NCI-H2081 treated with DMSO at 0.1 percent for 48 hours (cell line): ENCODE measurements at places on chromosomes 2 and 18.

GRCh38 chr2:160175169-160176134 is 24.6 kb downstream of the ITGB6 start:
- DNase-seq, result no peak

GRCh38 chr2:120823551-120823950 is 87.9 kb downstream of the GLI2 start:
- no peak for DNase-seq

DNA sequence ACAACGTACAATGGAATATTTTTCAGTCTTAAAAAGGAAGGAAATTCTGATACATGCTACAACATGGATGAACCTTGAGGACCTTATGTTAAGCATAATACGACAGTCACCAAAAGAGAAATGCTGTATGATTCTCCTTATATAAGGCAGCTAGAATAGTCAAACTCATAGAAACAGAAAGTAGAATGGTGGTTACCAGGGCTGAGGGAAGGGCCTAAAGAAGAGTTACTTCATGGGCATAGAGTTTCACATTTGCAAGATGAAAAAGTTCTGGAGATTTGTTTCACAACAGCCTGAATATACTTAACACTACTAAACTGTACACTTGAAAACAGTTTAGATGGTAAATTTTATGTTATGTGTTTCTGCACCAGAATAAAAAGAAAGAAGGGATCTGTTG is 113.3 kb downstream of the GALNT1 start:
- no peak for DNase-seq

GRCh38 chr18:54426085-54426665 is 68.5 kb downstream of the C18orf54 start:
- no peak for DNase-seq

DNA sequence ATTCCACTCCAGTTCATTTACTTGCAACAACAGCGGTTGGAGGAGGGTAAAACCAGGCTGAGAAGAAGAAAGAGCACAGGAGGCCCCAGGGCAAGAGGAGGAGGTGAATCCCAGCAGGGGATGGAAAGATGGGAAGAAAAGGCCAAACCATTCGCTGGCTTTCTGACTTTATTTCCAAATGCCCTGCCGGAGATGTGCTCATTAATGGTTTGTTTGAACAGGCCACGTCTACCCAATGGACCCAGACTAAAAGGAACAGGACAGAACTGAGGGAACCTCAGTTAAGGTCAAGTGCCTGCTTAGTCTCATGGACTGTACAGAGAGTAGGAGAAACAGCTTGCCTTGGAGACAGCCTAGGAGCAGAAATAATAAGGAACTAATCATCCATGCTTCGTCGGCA is 121.6 kb upstream of the NDUFV2 start:
- DNase-seq, result no peak

DNA sequence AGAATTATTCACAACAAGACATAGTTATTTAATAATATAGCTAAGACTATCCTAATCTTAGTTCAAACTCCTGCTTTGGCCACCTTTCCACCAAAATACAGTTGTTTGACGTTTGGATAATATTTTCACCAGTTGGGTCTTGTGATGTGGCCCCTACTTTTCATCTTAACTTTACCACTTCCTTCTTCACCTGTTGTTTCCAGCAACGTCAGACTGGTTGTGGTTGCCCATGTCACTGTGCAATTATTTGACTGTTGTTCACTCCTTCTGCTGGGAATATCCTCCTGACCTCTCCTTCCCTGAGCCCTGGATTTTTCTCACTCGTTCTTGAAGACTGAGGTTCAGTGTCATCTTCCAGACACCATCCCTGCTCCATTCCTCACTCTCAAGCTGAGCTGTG is 132.2 kb upstream of the RASGRP3 start:
- no peak for DNase-seq

DNA sequence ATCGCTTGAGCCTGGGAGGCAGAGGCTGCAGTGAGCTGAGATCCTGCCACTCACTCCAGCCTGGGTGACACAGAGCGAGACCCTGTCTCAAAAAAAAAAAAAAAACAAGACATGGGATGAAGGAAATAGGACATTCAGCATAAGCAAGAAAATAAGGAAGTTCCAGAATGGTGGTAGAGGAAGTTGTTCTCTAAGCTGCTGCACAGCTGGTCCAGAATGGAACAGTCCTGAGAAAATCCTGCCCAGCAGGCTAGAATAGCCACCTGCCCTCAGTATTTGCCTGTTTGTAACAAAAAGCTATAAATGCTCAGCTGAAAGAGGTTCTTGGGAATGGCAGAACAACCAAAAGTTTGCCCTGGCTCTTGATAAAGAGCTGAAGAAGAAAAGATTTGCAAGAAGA is 11.1 kb upstream of the MAPRE3 start:
- DNase-seq, result no peak

DNA sequence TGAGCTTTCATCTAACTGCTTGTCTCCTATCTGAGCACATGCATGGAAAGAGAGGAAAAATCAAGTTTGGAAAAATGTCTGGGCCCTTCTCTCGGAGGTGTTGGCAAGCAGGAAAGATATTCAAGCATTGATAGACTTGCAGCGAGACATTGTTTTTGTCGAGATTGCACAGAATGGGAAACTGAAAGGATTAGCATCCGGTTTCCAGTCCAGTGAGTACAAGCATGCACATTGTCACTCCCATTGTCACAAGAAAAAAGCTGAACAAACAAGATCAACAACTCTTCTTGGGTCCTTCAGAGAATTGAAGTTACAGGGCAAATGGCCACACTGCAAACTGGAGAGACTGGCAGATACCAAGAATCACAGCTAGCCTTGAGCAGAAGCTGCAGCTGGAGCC is 19.6 kb upstream of the MC5R start:
- DNase-seq, result no peak

DNA sequence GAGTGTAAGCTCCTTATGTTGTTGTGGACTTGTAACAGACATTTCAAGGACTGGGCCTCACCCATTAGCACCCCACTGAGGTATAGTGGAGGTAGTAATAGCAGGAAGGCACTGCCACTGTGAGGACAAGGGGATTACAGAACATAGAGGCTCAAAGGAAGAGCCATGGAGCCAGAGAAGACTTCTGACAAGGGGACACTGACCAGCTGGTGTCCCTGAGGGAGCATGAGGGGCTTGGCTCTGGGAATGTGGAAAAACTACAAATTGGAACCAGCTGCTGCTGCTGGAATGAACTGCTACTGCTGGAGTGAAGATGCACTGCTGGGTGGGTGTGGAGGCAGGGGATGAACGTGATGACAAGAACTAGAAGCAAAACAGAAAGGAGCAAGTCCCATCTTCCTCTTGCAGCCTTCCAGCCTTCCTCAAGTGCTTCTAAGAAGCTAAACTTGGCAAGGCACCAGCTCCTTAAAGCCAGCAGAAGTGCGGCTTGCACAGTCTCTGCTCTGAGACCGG is 167.3 kb upstream of the NOSTRIN start:
- DNase-seq, result no peak

GRCh38 chr18:6069539-6069938 is 174.2 kb upstream of the TMEM200C start:
- DNase-seq, result no peak

DNA sequence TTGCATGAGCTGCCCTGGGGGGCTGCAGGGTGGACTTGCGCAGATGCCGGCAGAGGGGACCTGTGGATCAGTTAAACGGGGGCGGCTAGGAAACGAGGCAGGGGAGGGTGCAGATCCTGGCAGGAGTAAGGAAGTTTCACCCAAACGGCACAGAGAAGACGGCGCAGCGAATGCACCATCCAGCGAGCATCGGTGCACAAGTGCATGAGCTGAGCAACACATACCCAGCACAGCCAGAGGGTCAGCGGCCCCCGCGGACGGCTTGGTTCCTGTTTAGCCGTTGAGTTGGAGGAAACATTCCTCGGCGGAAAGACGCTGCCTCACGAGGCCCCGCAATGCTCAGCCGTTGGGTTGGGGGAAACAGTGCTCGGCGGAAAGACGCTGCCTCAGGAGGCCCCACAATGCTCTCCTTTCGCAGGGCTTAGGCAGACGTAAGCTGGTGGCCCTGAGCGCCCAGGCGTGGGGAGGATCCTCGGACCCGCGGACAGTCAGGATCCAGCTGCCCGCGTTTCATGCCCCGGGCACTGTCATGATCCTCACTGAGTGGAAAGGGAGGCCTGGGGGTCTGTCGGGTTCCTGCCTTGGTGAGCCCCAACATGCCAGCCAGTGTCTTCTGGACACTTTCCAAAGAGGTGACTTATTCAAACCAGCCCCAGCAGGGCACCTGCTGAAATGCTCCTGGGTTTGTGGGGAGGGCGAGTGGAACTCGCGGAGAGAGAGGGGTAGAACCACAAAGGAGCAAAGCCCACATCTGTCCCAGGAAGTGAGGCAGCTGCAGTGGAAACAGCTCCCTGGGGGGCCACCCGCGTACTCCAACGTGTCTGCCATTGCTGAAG is 86.3 kb downstream of the NDUFA10 start:
- DNase-seq, result no peak
